Neuronal stem cell (in vitro differentiated cells): ENCODE measurements at places on chromosomes 1 and 21.

DNA sequence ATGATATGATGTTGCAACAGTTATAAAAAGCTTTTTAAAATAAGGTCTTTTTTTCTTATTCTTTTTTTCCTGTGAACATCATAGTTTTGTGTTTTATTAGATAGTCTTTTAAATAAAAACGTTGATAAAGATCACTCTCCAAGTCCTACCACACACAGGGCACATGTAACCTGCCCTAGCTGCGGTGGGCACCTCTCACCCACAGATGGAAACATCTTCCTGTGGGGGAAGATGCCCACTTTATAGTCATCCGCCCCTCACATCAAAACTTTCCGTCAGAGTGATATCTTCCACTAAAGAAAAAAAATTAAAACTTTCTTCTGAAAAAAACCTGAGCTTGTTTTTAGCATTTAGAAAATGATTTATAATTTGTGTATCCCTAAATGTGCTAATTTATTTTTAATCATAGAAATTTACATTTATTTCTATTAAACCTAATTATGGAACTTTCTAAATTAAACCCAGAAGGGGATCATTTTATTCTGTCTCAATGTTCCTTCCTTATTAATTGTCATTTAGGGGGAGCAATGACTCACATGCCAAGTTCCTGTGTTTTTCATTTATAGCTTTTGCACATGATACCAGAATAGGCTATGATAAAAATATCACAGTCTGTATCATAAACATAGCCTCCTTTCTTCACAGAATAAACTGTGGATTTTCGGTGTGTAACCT, 24.7 kb downstream of the TNFRSF9 start:
- DNase-seq = no peak

DNA sequence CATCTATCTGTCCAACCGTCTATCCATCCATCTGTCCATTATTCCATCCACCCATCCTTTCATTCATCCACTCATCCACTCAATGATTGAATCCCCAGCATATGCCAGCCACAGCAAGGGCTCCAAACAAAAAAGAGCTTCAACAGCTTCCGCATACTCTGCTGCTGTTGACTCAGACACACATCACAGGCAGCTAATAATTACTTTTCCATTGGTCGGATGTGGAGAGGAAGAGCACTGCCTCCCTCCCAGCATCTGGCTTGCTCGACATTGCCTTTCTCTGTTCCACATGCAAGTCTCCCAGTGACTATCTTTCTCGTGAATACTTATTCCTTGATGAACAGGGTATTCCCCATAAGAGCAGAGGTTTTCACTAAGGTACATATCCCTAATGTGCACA, 176.5 kb downstream of the HIVEP3 start:
- no peak for DNase-seq

DNA sequence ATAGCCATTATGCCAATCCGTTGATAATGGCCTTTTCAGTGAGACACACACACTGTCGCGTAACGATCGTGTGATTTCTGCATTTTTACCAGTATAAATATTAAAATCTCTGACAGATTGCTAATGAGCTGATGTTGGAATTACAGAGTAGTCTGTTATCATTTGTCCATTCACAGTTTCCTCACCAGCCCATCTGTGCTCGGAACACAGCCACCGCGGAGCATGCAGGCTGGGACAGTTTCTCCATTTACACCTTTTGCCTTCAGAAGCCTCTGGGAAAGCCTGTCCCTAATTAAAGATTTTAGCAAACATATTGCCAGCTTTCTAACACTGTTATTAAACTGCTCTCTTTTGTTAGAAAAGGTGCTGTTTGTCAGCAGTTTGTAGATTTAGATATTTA, 82.2 kb upstream of the BARHL2 start:
- no peak for DNase-seq

GRCh38 chr1:53091841-53092645, 30.0 kb downstream of the PODN start:
- no peak for DNase-seq

DNA sequence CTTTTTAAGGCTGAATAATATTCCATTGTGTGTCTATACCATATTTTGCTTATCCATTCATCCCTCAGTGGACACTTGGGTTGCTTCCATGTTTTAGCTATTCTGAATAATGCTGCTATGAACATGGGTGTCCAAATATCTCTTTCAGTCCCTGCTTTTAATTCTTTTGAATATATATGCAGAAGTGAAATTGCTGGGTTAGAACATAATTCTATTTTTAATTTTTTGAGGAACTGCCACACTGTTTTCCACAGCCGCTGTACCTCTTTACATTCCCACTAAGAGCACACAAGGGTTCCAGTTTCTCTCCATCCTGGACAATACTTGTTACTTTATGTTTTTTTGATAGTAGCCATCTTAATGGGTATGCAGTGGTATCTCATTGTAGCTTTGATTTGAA, 65.6 kb downstream of the RIMS3 start:
- DNase-seq = no peak

GRCh38 chr1:205449254-205449749, 6.5 kb downstream of the BLACAT1 start:
- DNase-seq = no peak

DNA sequence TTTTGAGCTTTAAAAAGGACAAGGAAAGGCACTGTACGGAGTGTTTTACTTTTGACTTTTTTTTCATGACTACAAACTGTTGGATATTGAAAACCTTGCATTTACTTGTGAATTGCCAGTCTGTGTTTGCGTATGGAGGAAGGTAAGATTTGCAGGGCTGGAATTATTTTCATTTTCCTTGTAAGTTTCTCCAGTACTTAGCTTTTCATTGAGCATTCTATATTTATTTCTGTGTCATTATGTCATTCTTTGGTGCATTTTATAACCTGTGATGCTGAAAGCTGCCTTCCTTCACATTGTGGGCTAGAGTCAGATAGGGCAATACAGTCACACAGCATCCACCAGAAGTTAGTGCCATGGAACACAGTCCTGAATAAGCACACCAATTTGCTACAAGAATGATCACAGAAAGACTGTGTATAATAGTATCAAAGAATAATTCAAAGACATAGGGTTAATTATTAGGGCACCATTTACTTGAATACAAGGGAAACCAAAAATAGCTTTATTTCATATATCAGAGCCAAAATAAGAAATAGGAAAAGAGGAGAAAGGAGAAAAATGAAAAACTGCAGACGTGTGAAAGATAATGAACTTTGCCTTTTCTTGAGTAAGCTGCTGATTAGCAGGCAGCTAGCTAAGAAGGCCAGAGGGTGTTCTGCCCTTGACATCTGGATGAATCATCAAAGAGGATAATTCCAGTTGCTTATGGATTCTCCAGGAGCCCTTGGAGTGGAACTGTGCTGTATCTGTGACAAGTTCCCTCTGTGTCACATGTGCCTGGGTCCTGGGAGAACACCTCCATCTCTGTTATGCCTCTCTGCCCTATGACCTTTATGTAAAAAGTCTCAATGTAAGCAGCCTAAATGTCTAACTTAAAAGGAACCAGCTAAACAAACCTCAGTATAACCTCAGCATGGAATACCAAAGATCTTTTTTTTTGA, 8.0 kb upstream of the FAM20B start:
- no peak for DNase-seq

GRCh38 chr1:39657402-39657801, 14.5 kb downstream of the NT5C1A start:
- no peak for DNase-seq

DNA sequence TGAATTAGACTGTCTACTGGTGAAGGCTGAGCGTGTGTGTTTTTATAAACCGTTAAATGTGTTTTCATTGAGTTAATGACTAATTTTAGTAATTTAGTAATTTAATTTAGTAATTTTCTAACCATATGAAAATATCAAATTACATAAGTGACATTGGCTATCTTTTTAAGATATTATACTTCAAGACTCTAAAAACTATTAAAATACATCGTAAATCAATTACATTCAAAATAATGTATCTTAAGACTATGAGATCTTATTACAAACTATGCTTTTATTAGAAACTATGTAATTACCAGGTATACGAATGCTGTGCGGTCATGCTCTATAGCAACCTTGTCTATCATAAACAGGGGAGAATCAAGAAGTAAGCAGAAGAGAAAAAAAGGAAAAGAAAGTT, 21.6 kb downstream of the MAP3K21 start:
- DNase-seq = no peak

- DNase-seq = peak; percentile 53
Observed at GRCh38 chr1:182786223-182786994, 3.2 kb upstream of the NPL start.

DNA sequence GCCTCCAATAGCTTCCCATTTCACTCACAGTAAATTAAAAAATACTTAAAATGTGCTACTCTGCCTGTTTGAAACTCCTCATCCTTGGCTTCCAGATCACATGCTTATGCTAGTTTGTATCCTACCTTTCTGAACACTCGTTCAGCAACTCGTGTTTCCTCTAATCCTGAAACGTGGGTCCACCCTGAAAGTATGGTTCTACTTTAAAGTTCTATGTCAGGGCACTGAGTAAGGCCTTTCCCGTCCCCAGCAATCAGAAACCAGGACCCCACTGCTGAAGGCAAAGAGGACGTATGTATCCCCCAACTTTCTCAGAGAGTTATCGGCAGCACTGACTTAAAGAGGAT, 419 bp upstream of the TSEN15 start:
- DNase-seq = no peak

DNA sequence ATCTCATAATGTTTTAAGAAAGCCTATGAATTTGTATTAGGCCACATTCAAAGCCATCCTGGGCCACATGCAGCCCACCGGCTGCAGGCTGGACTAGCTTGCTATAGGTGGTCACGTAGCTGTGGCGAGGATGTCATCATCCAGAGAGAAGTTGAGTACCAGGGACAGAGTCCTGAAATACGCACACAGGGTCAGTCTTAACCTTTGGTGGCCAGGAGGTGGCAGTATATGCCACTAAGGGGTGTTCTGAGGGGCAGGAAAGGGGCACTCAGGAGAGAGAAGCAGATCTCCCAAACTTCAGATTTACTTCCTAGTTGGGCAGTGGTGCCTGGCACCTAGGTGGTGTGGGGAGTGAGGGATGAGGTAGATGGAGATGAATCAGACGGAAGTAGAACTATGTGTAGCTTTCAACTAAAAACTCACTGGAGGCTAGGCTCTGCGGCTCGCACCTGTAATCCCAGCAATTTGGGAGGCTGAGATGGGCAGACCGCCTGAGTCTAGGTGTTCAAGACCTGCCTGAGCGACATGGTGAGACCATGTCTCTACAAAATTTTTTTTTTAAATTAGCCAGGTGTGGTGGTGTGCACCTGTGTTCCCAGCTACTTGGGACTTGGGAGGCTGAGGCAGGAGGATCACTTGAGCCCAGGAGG, 16.3 kb upstream of the CDK18 start:
- DNase-seq = peak; percentile 66

DNA sequence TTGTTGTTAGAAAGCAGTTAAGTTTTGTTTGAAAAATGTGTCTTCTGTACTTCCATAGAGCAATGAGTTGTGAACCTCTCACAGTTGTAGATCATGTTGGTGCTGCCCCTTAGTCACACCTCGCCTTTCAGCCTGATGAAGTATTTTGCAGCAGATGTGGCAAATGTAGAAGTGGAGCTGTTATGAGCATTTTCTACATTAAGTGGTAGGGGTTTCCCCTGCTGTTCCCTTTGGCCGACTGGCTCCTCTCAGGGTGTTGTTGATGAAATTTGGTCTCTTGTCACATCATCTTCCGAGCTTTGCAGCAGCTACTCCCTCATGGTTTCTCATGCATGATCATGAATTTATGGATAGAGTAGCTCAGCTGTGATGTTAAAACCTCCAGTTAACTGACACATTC, 33.6 kb upstream of the DENND1B start:
- DNase-seq = no peak

GRCh38 chr21:38908537-38908936, 102.8 kb downstream of the ETS2 start:
- DNase-seq = no peak

GRCh38 chr21:14917762-14918161, 147.0 kb downstream of the NRIP1 start:
- no peak for DNase-seq

DNA sequence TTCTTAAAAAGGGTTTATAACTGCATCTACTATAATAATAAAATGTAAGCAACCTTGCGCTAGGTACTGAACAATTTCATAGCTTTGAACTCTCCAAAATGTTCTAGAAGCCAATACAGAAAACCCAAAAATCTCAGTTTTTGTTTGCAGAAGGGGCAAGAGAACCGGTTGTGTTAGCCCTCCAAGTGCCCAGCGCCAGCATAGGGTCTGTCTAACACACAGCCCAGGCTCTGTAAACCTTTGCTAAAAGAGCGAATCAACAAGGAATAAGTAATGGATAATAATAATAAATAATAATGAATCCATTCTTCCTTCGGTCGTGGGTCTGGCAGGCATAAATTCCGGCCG, 333 bp upstream of the CHAF1B start:
- no peak for DNase-seq

DNA sequence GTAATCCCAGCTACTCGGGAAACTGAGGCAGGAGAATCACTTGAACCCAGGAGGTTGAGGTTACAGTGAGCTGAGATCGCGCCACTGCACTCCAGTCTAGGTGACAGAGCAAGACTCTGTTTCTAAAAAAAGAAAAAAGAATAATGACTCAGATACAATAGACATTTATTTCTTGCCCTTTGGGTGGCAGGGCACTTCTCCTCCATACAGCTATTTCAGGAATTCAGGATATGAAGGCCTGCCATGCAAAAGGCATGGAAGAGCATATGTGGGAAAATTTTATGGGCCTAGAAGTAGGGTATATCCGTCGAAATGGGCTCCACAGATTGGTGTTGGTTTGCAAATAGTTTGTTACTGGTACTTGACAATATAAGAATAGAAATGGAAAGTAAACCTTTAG, 20.2 kb upstream of the POGZ start:
- DNase-seq = no peak

DNA sequence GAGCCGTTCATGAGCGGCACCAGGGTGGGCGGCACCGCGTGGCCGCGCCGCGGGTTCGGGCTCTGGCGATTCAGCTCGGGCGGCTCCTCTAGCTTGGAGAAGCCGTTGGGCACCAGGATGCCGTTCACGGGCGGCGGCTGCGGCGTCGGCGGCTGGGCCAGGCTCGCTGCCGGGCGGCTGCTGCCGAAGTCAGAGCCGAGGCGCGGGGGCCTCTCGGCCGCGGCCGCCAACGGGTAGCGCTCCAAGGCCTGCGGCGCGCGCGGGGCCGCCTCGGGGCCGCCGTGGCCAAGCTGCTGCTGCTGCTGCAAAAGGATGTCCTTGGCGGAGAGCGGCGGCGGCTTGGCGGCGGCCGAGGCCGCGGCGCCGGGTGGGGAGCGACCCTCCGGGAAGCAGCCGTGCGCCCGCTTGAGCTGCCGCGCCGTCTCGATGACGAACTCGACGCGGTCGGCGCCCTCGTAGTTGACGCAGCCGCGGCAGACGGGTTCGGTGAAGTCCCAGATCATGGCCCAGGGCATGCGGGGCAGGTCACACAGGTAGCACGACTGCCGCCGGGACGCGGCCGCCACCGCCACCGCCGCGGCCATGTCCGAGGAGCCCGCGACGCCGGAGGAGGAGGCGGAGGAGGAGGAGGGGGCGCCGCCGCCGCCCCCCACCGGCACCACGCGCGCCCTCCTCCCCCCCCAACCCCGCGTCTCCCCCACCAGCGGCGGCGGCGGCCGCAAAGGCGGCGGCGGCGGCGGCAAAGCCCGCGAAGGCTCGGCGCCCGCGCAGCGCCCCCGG, 877 bp downstream of the IRF2BP2 start:
- DNase-seq = peak; percentile 43

- no peak for DNase-seq
Observed at GRCh38 chr21:44819283-44820243, 1.7 kb upstream of the SUMO3 start.
